ENCODE measurements at places on chromosomes 16 and 17.

GRCh38 chr17:59406808-59407381 is 75.4 kb downstream of the YPEL2 start:
- DNase-seq = no peak

DNA sequence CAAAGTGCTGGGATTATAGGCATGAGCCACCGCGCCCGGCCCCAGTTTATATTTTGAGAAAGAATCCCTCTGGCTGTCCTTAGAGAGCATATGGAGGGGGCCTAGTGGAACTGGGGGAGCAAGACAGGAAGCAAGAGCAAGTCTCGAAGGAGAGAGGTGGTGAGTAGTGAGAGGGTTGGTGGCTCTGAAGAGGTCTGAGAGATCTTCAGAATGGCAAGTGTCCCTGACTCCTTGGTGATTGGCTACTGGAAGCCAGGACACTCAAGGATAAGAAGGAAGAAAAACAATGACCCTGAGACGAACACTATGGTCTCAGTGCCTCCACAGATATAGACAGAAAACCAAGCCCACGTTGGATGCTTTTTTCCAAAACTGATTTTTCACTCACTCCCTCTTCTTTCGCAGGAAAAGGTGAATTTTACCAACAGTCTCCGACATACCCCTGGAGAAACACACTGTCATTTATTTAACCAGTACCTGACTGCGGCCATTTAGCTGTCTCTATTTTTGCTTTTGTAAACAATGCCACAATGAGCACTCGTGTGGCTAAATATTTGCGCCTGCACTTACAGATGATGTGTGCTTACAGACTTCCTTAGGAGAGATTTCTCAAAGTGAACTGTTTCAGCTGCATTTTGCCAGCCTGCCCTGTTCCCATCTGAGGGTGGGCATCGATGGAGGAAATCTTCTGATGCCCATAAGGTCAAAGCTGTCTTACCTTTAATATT is 15.9 kb upstream of the DOK4 start:
- no peak for DNase-seq

GRCh38 chr17:80024206-80024972 is 11.3 kb downstream of the TBC1D16 start:
- no peak for DNase-seq

DNA sequence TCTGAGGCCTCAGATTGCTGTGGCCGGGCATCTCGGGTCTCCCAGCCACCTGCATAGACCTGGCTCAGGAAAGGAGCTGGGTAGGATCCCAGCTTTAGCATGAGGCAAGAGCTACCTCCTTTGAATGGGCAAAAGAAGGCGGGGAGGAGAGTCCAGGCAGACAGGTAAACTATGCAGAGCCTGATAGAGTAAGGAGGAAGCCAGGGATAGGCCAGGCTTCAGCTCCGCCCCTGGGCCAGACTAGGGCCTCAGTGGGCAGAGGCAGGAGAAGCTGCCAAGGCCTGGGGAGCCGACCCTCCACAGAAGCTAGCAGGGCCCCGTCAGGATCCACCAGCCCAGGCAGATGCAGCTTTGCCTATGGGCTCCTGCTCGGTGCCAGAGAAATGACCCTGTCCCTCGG is 22.6 kb upstream of the UBE2G1 start:
- peak; percentile 69 for DNase-seq

DNA sequence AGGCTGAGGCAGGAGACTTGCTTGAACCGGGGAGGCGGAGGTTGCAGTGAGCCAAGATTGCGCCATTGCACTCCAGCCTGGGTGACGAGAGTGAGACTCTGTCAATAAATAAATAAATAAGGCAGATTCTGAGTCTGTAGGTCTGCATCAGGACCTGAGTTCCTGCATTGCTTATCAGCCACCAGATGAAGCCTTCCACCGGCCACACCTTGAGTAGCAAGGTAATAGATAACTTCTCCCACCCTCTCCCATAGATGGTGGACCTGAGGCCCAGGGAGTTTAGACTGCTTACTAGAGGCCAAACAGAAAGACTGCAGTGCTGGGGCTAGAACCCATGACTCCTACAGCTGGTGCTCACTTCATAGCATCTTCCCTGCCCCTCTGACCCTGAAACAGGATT is 22.1 kb downstream of the ZP2 start:
- no peak for DNase-seq

DNA sequence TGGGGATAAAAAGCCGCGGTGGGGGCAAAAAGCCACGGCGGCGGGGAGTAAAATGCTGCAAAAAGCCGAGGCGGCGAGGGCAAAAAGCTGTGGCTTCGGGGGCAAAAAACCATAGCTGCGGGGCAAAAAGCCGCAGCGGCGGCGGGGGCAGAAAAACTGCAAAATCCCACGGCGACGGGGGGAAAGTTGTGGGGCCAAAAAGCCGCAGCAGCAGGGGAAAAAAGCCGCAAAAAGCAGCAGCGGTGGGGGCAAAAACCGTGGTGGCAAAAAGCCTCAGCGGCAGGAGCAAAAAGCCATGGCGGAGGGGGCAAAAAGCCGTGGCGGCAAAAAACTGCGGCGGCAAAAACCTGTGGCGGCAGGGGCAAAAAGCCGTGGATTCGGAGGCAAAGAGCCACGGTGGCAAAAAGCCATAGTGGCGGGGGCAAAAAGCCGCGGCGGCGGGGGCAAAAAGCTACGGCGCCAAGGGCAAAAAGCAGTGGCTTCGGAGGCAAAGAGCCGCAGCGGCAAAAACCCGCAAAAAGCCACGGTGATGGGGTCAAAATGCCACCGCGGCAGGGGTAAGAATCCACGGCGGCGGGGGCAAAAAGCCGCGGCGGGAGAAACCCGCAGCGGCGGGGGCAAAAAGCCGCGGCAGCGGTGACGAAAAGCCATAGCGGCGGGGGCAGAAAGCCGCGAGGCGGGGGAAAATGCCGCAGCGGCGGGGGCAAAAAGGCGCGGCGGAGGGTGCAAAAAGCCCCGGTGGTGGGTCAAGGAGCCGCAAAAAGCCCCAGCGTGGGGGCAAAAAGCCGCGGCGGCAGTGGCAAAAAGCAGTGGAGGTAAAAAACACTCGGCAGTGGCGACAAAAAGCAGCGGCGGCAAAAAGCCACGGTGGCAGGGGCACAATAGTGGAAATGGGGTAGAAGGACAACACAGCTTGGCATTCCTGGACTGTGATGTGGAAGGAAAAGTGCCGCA is 192.8 kb downstream of the SHCBP1 start:
- no peak for DNase-seq

DNA sequence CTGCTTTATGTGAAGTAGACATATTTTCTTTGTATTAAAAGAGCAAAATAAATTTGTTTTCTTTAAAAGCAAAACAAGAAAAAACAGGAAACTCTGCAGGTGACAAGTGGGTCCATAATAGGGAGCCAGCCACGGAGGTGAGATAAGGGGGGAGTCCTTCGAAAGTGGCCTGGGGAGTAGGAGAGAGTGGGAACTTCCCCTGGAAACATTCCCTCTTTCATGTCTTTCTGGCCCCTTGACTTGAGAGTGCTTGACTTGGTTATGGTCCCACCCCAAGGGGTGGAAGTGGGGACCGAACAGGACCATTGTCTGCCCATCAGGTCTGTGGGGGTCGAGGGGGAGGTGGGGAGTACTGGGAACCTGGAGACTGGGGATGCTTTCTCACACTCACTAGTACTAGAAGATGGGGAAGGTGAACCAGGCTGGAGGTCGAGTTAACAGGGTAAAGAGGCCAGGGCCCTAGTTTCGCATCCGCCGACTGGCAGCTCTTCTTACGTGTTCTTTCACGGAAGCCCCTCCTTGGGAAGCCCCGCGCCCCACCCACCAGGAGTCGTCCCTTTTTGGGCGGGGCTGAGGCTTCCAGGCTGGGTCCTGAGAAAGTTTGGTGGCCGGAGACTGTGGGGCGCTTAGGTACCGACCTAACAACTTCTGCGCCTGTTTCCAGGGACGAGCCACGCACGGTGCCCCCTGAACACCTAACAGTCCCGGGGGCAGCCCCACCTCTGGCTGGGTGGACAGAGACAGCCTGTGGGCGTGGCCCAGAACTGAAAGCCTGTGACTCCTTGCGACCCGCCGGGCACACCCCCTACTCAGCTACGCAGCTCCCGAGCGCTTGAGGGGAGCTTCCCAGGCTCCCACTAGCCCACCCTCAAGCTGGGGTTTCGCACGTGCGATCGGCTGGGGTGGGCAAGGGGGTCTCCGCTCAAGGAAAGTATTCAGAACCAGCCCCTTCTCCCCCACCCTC is 790 bp downstream of the TRADD start:
- peak; percentile 62 for DNase-seq

- DNase-seq = peak; percentile 77
Observed at GRCh38 chr17:39605492-39606433, 2.0 kb downstream of the NEUROD2 start.

DNA sequence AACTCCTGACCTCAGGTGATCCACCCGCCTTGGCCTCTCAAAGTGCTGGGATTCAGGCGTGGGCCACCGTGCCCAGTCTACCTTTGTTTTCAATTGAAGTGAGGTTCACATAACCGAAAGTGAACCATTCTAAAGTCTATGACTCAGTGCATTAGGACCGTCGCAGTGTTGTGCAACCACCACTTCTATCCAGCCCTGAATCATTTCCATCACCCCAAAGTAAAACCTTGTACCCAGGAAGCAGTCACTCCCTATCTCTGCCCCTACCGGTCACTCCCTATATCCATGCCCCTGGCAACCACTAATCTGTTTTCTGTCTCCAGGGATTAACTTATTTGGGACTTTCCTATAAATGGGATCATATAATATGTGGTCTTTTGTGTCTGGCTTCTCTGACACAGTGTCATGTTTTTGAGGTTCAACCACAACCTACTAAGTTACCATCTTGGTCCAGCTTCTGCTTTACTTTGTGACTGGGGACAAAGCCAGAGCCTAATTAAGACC is 28.3 kb upstream of the CDC42EP4 start:
- DNase-seq = no peak

All from GM23338 (cell line).